ENCODE measurements at places on chromosomes 5 and 9. TPM values are rescaled to one million over a fixed set of nuclear protein-coding genes. Genes with fewer than 3 reads are reported as not detected.

The NSG2 gene
- not detected for total RNA-seq

The SLC35D2 gene
- total RNA-seq: 17.3 TPM

The RALGPS1 gene
- 4.0 TPM for total RNA-seq

The PITX1 gene
- total RNA-seq: not detected

The DOCK2 gene
- 55.6 TPM for total RNA-seq

The PCDHB4 gene
- total RNA-seq: 1.2 TPM

The AK1 gene
- total RNA-seq: 59.9 TPM

The PCDHB3 gene
- total RNA-seq: 1.8 TPM

The ERP44 gene
- total RNA-seq: 14.1 TPM

The PCDHGB2 gene
- total RNA-seq: 15.3 TPM

The GRM6 gene
- not detected for total RNA-seq

The CNTRL gene
- total RNA-seq: 24.7 TPM

The ACER2 gene
- total RNA-seq: 15.1 TPM

DNA sequence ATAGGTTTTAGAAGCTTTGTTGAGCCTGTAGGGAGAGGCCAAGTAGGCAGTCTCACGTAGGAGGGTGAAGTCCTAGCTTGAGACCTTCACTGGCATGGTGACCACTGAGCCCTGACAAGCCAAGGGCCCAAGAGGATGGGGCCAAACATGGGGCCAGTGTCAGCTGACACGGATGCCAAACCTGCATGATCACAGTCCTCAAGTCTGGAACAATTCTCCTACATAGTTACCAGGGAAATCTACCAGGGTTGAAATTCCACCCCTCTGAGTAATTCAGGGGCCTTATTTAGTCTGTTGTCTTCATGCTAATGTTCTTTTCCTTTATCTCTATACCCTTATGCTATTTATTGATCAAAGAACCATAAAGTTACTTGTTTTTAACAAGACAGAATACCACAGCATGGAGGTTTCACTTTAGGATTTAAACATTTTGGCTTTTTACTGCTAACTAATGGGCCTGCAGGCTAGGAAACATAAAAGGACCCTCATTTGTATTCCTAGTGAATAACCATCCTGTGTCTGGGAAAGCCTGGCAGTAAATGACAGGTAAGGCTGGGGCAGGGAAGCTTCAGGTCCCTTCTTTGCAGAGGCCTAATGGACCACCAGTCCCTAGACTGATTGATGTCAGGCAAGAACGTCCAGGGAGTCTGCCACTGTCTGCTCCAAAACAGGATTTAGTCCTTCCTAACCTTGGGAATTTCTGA is 140.8 kb downstream of the FGF1 start:
- DNase-seq: no peak

DNA sequence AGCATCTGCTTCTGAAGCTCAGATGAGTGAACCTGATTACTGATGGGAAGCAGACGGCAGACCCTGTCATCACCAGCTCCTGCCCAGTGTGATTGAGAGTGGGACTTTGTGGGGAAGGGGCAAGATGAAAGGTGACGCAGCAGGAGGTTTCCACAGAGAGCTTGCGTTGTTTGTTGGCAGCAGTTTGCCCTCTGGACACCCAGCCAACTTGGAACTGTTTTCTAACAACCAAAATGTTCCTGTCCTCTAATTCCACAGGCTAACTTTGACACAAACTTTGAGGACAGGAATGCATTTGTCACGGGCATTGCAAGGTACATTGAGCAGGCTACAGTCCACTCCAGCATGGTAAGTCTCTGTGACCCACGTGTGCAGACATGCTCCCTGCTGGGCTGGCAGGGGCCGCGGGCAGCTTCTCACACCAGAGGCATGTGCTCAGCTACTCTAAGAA is 20.9 kb downstream of the CYFIP2 start:
- no peak for DNase-seq

DNA sequence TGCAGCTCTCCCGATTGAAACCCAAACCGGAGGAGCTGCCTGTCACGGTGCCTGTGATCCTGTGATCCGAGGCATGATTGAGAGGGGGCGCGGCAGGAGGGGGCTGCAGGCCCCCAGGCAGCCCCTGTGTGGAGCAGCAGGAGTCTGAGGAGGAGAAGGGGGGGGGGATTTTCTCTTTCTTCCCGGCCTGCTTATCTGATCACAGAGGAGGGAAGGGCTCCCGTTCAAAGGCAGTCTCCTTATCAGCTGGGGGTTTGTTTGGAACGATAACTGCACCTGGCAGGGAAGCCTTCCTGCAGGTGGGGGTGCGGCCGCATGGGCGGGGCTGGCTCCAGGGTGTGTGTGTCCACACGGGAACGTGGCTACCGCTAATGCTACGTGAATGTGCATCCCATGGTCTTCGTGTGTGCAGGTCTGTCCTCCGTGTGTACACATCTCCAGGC is 38.4 kb downstream of the LMX1B start:
- no peak for DNase-seq

- DNase-seq: no peak
Observed at GRCh38 chr9:7093040-7093439, 335.3 kb downstream of the KDM4C start.

- no peak for DNase-seq
Observed at GRCh38 chr5:90131383-90132133, 278.0 kb downstream of the CETN3 start.

DNA sequence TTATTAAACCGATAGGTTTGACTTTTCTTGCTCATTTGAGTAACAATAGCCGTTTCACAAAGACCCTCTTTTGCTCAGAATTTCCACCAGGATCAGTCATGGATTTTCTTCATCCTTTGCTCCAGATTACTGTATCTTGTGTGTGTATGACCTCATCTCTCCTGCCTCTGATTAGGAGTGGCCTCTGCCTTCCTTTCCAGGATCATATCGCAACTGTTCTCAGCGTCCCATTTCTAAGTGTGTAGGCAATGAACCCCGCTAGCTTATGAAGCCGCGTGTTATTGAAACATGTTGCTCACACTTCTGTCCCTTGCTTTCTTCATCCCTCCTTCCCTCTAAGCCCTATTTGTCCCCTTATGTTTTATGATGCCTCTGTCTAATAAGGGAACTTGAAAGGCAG is 169.8 kb upstream of the RPS23 start:
- DNase-seq: no peak

GRCh38 chr5:150139334-150139733 is 16.3 kb downstream of the PDGFRB start:
- no peak for DNase-seq

- no peak for DNase-seq
Observed at GRCh38 chr9:113943112-113944009, 67.3 kb downstream of the ZNF618 start.

DNA sequence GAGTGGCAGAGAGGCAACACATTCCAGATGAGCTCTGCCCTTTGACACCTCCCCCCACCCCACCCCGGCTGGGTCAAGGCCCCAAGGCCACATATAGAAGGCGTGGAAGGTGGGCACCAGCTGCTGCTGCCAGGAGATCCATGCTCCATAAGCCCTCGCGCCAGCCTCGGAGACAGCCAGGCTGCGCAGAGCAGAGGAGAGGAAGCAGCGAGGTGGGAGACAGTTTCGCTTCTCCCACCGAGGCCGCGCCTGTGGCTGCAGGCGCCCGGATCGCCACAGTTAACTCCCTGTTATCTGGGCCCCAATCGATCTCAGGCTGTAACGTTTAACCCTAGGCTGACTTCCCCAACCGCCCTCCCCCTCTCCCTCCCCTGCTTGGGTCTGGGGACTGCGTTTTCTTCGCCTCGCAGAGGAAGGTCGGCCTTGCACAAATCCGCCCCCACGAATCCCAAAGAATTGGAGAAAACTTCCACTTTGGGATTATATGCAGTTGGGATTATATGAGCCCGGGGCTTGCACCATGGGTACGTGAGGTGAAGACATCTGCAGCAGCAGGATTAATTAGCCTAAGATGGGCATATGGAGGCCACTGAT is 1.1 kb upstream of the CXXC5 start:
- no peak for DNase-seq

DNA sequence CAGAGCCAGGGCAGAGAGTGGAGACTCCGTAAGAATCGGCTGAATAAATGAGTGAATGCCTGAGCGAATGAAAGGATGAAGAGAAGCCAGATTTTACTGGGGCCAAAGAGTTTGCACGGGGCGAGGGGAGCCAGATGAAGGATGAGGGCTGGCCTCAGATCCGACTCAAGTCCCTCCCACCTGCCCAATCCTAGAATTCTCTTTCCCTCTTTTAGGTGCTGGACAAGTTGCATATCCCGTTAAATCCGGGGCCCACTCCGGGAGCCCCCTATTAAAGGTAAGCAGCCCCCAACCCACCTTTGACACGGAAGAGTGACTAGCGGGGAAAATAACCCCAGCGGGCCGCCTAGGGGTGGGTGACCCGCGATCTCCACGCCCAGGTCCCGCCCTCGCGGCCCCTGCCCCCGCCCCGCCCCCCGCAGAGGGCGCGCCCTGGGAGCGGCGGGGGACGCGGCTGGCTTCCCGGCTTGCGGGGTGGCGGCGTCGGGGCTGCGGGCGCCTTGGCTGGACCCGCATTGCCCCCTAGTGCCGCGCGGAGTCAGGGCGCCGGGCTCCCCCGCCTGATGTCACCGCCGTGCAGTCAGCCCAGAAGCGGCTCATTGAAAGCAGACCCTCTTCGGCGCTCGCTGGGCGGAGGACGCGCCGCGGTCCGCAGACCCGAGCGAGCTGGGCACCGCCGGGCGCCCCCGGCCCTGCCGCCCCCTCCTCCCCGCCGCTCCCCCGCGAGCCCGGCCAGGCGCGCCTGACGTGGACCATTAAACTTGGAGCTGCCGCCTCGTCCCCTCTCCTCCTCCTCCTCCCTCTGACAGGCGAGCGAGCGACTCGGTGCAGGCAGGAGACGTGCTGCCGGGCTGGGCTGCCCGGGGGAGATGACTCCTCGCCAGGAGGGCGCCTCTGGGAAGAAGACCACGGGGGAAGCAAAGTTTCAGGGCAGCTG is at the start of gene ADRA1B:
ADRA1B (plus strand) TSS at position 579 of the 937 bp plus-strand sequence. CDS start 424 bp downstream, outside the sequence.
- no peak for DNase-seq

DNA sequence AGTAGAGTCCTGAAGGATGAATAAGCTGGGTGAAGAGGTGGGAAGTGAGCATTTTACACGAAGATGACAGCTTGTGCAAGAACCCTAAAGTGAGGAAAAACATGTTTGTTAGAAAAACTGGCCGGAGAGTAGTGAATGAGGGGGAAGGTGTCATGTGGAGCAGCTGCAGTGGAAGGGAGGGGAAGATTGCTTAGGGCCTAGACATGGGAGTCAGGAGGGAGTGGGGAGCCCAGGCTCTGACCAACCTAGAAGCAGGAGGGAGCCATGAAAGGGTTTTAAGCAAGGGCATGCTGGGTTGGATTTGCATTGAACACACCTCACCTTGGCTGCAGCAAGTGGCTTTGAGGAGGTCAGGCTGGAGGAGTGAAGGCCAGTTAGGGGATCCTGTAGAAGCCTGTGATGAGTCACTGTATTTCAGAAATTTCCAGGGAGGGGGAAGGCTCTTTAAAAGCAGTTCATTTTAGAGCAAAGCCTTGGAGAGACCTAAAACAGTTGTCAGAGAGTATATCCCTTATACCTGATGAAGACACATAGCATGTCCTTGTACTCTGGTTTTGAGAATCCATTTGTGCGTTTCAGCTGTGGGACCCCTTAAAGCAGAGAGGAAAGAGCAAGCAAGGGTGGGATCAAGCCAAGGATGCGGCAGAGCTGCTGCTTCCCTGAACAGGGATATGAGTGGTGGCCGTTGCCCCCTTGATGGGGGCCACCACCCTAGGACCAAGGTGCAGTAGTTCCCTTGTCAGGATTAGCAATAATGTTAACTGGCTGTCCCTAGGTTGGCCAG is 45.4 kb downstream of the ANGPTL2 start:
- DNase-seq: no peak

GRCh38 chr5:133668458-133668857 is 56.1 kb upstream of the FSTL4 start:
- DNase-seq: no peak

GRCh38 chr5:168917947-168918600 is 338.9 kb upstream of the PANK3 start:
- DNase-seq: no peak

GRCh38 chr5:4862500-4862899 is 277.6 kb upstream of the ADAMTS16 start:
- no peak for DNase-seq

GRCh38 chr5:154524859-154525258 is 46.8 kb upstream of the HAND1 start:
- no peak for DNase-seq

DNA sequence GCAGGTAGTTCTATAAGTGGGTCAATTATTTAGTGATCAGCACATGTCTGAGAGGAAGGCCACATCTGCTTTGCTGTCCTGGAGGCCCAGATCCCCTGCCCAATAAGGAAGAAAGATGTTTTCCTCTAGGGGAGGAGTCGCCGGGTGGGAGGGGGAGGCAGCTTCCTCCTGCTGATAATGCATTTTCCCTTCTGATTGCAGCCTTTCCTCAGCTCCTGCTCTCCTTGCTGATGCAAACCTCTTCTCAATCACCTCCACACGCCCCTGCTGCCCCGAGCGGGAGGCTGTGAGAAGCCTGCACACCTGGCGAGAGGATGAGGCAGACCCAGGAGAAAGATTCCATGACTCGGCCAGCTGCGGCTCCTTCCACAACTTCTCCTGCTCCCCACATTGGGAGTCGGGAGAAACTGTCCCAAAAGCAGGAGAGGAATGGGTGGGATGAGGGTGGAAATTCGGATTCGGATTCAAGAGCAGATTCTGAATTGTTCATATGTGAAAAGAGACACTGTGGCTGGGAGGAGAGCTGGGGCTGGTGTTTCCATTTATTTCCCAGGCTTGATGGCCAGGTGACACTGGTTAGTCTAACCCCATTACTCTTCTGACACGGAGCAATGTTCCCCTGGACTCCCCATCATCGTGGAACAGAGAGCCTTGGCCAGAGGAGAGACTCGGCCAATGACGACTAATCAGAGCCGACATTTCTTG is 6.8 kb upstream of the NTNG2 start:
- DNase-seq: no peak

GRCh38 chr5:67957374-67957773 is 258.2 kb upstream of the PIK3R1 start:
- DNase-seq: no peak

- no peak for DNase-seq
Observed at GRCh38 chr9:129473523-129474244, 147.2 kb downstream of the C9orf50 start.

DNA sequence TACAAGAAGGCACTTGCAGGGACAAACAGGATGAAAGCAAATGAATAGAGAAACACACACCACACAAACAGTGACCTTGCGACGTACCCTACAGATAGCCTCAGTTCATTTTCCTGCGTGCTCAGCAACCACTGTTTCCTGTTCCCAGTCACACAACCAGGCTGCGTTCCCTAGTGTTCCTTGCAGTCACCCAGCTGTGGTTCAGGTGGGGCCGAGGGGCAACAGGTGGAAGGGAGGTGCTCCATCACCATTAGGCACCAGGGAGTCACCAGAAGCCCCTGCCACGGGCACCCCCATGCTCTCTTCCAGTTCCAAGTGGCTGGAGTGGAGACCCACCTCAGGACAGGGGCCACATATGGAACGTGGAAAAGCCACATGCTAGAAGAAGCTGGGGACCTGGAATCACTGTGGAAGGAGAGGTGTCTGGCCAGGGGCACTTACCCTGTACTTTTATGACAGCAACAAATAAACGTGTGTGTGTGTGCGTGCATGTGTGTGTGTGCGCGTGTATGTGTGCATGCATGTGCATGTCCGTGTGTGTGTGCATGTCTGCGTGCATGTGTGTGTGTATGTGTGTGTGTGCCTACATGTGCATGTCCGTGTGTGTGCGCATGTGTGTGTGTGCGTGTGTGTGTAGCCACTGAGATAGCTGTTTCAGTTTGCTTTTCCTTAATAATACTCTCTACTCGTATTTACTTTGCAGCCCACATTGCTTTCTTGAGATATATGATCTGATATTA is 18.8 kb upstream of the FCN2 start:
- DNase-seq: no peak
